ENCODE measurements at places on chromosomes 1 and 21. TPM values are rescaled to one million over a fixed set of nuclear protein-coding genes. Genes with fewer than 3 reads are reported as not detected.

Gene TINAGL1
- 2.8 TPM for total RNA-seq

Gene CASQ2
- 0.47 TPM for total RNA-seq

DNA sequence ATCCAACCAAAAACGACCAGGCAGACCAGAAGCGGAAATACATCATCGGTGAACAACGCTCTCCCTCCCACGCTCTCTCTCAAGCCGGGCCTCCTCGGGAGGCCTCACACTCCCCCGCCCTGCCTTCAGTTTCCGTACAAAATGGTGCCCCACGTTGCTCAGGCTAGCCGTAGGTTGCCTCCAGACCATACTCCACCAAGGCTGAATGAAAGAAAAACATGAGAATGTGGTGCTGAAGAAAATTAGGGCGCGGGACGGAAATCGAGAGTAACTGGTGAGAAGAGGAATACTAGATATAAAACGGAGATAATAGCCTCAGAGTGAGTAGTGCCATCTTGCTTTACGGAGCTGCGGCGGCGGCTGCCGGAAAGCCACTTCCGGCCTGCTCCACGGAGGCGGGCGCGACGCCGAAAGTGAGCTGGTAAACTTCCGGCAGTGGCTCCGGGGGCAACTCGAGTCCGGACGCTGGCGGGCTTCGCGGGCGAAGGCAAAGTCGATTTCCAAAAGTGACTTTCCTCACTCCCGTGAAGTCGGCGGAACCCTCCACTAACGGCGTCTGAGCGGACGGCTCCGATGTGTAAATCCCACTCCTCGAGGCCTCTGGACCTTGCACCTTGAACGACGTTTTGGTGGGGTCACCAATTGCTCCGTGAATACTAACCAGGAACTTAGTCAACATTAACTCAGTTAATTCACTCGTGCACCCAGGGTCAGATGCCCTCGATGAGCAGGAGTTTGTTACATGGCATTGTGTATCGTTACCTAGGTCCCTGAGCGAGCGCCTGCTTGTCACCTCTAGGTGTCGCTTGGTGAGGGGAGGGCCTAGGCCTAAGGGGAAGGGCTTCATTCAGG, at the start of gene SH3BP5L:
TSS of gene SH3BP5L (minus strand) at position 7 of the 852 bp plus-strand sequence. CDS start 980 bp downstream, outside the sequence.
- peak; percentile 94 for DNase-seq

DNA sequence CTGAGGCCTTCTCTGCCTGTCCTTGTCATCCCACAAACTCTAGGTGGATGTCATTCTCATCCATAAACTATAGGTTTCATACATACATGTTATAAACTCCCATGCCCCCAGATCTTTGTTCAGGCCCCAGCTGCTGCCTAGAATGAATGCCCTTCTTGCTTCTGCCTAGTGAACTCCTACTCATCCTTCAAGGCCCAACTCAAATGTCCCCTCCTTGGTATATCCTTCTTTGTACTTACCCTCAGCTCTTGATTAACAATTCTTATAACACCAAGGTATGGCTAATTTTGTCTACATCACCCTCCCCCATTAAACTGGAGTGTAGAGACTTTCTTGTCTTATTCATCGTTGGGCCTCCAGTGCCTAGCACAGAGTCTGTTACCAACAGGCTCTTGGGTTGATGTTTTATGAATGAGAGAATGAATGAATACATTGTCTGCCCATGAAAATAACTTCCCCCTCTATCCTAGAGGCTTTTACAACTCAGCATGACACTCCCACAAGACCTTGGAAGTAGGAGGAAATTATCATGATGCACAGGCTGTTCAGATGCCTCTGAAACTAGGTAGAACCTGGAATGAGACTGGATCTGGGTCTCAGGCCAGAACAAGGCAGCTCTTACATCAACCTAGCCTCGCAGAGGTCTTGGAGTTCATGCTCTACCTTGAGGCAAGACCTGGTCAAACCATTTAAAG, 26.9 kb downstream of the EPHB2 start:
- DNase-seq: no peak

DNA sequence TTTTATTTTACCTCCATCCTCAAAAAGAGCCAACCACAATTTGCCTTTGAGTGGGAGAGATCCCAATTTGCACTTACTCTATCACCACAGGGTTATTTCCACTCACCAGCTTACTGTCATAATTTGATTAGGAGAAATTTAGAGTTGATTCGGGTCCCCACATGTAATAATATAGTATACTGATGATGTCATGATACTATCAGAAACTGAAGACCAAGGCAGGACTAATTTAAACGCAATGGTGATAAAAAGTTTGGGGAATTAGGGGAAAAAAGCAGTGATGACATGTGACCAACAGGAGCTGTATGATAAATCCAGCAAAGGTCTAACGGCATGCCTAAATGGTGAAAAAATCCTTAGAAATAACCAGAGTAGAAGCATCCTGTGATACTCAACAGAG, 54.4 kb downstream of the TRIM33 start:
- DNase-seq: no peak

DNA sequence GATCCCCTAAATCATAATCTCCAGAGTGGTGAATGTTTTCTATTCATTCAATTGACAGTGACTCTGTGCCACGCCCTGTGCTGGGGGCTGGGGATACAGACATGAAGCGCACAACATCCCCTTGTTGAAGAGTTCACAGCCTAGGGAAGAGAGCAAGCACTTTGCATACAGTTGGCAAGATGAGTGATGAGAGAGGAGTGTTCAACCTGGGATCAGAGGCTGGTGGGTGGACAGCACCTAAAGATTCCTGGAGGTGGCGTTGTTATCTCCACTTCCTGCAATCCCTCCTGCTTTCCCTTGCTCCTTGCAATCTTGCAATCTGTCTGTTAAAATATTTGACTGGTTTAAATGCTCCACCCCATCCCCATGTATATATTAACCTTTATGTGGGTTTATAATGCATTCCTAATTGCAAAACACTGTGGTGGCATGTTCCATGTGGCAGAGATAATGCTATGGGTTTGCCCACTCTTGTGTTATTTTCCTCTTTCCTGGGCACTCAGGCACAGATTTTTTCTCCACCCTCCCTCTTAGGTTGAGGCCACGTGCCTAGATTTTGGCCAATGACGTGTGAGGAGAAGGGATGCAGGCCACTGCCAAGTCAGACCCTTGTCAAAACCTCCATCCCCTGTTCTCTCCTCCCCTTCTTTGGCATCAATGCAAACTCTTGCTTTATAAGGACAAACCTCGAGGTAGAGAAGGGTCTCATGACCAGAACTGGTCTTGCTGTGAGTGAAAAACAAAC, 36.2 kb upstream of the GADD45A start:
- no peak for DNase-seq

- no peak for DNase-seq
Measured at GRCh38 chr1:53334781-53335180, 6.9 kb upstream of the LRP8 start.

All from occipital lobe (tissue), 3 donors.